ENCODE measurements at places on chromosomes 1 and 21. TPM values are rescaled to one million over a fixed set of nuclear protein-coding genes. Genes with fewer than 3 reads are reported as not detected.
A peak's percentile ranks its signal among the peaks of the same experiment; 100 is the strongest.

DNA sequence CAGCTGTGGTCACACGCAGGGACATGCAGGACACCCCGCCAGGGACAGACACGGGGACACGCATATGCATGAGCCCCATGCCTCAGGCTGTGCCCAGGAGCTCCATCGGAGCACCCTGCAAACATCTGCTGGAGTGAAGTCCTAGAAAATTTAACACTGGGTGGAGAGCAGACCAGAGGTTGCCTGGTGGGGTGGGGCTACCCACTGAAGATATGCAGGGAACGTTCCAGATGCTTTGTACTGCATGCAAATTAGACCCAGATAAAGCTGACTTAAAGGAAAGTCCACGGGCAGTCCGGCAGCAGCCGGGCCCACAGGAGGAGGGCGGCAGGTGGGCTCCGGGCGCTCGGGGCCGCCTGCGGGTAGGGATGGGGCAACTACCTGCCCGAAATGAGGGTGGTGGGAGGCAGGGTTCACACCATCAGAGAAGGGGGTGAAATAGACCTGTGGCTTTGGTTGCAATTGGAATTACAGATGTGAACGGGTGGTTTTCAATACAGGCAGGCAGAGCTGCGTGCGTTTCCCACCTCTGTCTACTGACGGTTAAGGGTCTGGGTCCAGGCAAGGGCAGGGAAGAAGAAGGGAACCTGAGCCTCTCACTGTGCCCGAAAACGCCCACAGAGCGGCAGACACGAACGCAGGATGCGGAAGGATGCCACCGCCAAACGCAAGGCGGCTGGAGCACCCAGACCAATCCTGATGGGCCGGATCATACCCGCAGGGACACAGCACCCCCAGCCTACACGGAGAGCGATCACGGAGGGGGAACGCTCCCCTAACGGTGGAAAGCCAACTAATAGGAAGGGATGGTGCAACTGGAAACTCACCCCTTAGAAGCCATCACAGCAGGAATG, 21.0 kb downstream of the CFAP74 start:
- no peak for DNase-seq
- H3K27ac ChIP-seq = no peak overlapping the region
- H3K4me3 ChIP-seq = no peak overlapping the region
- no peaks in the 10 kb centered on the region for H3K36me3 ChIP-seq

DNA sequence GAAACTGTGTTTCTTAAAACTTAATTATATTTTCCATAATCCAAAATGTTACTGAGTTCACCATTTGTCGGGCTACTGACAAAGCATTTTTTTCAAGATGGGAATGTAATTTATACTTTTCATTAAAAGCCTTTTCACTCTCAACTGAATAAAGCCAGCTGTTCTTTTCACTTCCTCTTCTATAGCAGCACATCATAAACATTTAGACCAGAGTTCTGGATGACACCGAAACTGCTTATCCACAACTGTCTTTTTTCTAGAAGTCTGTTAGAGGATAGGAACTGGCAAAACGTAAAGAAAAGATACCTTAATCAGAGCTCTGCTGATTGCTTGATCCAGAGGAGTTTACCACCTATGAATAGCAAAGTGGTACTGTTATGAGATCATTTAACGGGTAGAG, 594.7 kb downstream of the ADGRL2 start:
- H3K27me3 ChIP-seq = no peaks in the 10 kb centered on the region
- no peak overlapping the region for H3K27ac ChIP-seq

FLG gene
- not detected for total RNA-seq

DNA sequence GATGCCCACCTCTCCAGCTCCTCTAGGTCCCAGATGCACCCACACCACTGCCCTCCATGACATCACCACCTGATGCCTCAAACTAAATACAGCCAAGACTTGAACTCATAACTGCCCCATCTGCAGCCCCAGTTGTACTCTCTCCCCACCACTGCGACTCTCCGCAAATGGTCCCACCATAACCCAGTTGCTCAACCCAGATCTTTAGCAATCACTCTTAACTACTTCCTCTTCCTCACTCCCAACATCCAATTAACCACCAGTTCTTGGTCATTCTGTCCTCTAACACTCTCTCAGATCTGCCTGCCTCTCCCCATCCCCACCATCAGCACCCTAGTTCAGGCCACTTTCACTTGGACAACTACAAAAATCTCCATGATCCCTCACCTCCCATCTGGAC, 36.8 kb upstream of the PLA2G2C start:
- DNase-seq = no peak
- H3K4me3 ChIP-seq = no peak overlapping the region
- no peaks in the 10 kb centered on the region for H3K36me3 ChIP-seq
- no peak overlapping the region for H3K27ac ChIP-seq
- H3K27me3 ChIP-seq = peaks cover 24% of the 10 kb centered on the region

GRCh38 chr1:159012495-159012894, 2.8 kb downstream of the IFI16 start:
- peak overlapping the region; percentile 72 for H3K4me3 ChIP-seq
- peak overlapping the region; percentile 93 for H3K27ac ChIP-seq
- H3K4me1 ChIP-seq = peaks cover 48% of the 10 kb centered on the region
- H3K36me3 ChIP-seq = peaks cover 21% of the 10 kb centered on the region
- H3K27me3 ChIP-seq = no peaks in the 10 kb centered on the region

CD1B gene
- 0.61 TPM for total RNA-seq

SLC35F3 gene
- 0.29 TPM for total RNA-seq

DNA sequence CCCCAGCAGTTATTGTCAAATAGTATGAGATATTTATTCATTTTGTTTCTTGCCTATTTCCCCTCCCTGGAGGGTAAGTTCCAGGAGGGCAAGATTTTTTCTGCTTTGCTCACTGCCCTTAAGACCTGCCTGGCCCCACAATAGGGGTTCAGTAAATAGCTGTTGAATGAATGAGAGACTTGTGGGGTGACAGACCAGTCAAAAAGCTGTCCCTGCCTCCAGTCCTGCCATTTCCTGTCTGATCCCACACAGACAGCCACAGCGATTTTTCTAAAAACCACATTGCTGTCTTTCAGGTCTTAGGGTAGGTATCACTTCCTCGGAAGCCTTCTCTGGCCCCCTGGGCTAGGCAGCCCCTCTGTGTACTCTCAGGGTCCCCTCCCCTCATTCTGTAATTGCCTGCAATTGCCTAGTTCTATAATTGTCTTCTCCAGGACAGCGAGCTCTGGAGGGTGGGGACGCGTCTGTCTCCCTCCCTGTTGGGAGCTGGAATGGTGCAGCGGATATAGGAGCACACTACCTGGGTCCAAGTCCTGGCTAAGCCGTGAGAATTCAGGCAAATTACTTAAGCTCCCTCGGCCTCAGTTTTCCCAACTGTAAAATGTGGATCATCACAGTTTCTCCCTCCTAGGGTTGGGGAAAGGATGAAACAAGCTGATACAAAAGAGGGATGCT, 1.8 kb upstream of the EXTL1 start:
- H3K4me1 ChIP-seq = peaks cover 22% of the 10 kb centered on the region
- DNase-seq = no peak
- H3K36me3 ChIP-seq = no peaks in the 10 kb centered on the region
- no peak overlapping the region for H3K4me3 ChIP-seq
- no peak overlapping the region for H3K27ac ChIP-seq
- H3K27me3 ChIP-seq = no peaks in the 10 kb centered on the region

- H3K4me1 ChIP-seq = no peaks in the 10 kb centered on the region
- H3K36me3 ChIP-seq = no peaks in the 10 kb centered on the region
- H3K27ac ChIP-seq = no peak overlapping the region
- no peaks in the 10 kb centered on the region for H3K27me3 ChIP-seq
- DNase-seq = no peak
Observed at GRCh38 chr1:17870679-17871078, 115.5 kb downstream of the ACTL8 start.

DNA sequence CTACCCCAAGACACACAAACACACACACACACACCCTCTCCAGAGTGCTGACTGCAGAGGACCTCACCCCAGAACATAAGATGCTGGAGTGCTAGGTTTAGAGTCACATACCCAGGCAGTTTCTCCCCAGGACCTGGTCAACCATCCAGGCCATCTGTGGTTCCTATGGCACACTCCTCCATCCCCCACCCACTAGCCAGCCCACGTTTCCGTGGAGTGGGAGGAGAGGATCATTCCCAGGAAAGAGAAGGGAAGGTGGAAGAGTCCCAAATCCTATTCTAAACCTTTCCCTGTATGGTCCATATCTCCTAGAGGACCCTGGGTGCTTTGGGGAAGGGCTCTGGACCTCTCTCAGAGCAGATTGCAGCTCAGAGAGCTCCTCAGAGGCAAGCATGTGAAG, 1.1 kb downstream of the KCNJ9 start:
- H3K36me3 ChIP-seq = no peaks in the 10 kb centered on the region
- H3K27ac ChIP-seq = no peak overlapping the region
- no peak overlapping the region for H3K4me3 ChIP-seq
- peak; percentile 8 for DNase-seq
- no peaks in the 10 kb centered on the region for H3K4me1 ChIP-seq

ADCY10 gene
- 0.29 TPM for total RNA-seq

DNA sequence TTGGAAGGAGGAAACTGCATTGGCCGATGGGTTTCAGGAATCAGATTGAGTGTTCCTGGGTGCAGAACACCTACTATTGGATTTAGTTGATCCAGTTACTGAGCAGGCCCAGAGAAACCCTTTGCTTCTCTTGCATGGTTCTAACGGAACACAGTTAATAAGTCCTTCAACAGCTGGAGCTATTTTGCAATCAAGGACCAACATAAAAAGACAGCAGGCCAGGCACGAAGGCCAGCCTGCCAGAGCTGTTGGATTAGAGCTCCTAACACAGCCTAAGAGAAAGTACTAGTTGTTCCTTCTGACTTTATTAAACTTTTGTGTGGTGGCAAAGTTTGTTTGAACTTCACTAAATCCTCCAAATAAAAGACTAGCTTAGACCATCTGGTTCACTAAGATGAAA, 148.0 kb upstream of the LMO4 start:
- peaks cover 8% of the 10 kb centered on the region for H3K4me1 ChIP-seq
- H3K4me3 ChIP-seq = no peak overlapping the region
- no peak for DNase-seq
- H3K27ac ChIP-seq = no peak overlapping the region
- no peaks in the 10 kb centered on the region for H3K27me3 ChIP-seq

TXNIP gene
- total RNA-seq = 945 TPM

GRCh38 chr1:21338573-21339355, 48.5 kb upstream of the ECE1 start:
- DNase-seq = no peak
- no peaks in the 10 kb centered on the region for H3K27me3 ChIP-seq
- H3K27ac ChIP-seq = peak overlapping the region; percentile 71
- H3K4me3 ChIP-seq = no peak overlapping the region
- H3K4me1 ChIP-seq = peaks cover 82% of the 10 kb centered on the region

GRCh38 chr1:186976700-186977099, 148.0 kb downstream of the PLA2G4A start:
- H3K27ac ChIP-seq = no peak overlapping the region
- H3K36me3 ChIP-seq = peaks cover 5% of the 10 kb centered on the region
- DNase-seq = no peak
- peaks cover 12% of the 10 kb centered on the region for H3K4me1 ChIP-seq

DNA sequence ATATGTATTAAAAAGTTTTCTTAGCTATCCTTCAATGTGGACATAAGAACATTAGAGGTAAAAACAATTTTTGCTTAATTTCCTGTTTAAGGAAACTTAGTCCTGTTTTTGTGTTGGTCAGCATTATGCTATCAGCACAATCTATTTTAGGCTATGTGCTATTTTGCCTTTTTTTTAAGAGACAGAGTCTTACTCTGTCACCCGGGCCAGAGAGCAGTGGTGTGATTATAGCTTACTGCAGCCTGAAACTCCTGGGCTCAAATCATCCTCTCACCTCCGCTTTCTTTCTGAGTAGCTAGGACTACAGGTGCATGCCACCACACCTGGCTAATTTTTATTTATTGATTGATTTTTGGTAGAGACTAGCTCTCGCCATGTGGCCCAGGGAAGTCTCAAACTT, 199.1 kb upstream of the TMPRSS15 start:
- no peaks in the 10 kb centered on the region for H3K27me3 ChIP-seq
- no peaks in the 10 kb centered on the region for H3K4me1 ChIP-seq
- H3K36me3 ChIP-seq = no peaks in the 10 kb centered on the region
- no peak for DNase-seq

PLPPR4 gene
- total RNA-seq = 3.0 TPM

- DNase-seq = no peak
- H3K4me3 ChIP-seq = no peak overlapping the region
- H3K27me3 ChIP-seq = peaks cover 16% of the 10 kb centered on the region
- H3K4me1 ChIP-seq = no peaks in the 10 kb centered on the region
Observed at GRCh38 chr1:30323841-30324240, 399.5 kb downstream of the MATN1 start.

RNU1-3 gene
- total RNA-seq = 6,622 TPM

DNA sequence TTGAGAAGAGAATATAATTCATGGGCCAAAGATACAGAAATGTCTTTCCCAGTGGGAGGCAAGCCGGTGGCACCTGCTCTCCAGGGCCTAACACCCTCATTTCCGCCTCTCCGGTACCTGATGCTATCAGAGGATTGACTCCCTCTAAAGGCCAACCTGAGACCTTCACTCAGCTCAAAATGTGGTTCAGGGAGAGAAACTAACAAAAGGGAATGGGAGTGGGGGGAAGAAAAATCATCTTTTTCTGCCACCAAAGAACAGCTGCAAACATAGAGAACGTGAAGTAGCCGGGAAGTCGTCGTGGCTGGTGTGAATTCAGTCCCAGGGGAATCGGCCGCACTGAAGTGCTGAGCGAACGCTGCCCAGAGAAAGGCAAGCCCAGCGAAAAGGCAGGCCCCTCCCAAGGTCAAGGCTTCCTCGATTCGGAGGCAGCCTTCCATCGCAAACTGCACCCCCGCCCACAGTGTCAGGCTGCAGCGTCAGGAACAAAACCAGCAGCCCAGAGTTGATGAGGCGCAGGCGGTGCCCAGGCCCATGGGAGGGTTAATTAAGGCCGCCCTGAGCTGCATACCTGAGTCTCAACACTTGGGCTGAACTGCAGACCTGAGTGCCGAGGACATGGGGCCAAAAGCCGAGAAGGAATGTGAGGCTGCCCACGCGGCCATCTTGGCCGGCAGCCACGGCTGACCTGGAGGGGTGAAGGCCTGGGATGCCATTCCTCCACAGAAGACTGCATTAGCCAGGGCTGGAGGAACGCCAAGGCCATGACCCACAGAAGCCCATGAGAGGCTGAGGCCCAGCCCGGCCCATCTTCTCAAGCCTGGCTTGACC, 160.2 kb downstream of the PSMG1 start:
- no peaks in the 10 kb centered on the region for H3K36me3 ChIP-seq
- H3K4me1 ChIP-seq = peaks cover 40% of the 10 kb centered on the region
- peak overlapping the region; percentile 70 for H3K27ac ChIP-seq
- DNase-seq = peak; percentile 90

FCRL6 gene
- total RNA-seq = 3.2 TPM

KCNT2 gene
- total RNA-seq = 8.1 TPM

LAMB3 gene
- 83.3 TPM for total RNA-seq

RIPPLY3 gene
- not detected for total RNA-seq

GRCh38 chr1:240998024-240998423, 359.0 kb downstream of the RGS7 start:
- no peak overlapping the region for H3K27ac ChIP-seq
- H3K36me3 ChIP-seq = no peaks in the 10 kb centered on the region
- H3K4me3 ChIP-seq = no peak overlapping the region
- no peaks in the 10 kb centered on the region for H3K4me1 ChIP-seq
- no peak for DNase-seq

- no peak overlapping the region for H3K27ac ChIP-seq
- H3K27me3 ChIP-seq = no peaks in the 10 kb centered on the region
- no peaks in the 10 kb centered on the region for H3K36me3 ChIP-seq
- H3K4me3 ChIP-seq = no peak overlapping the region
Observed at GRCh38 chr1:206982216-206982615, 12.0 kb upstream of the FCAMR start.
